ENCODE measurements at places on chromosomes 7 and 10.
A peak's percentile ranks its signal among the peaks of the same experiment; 100 is the strongest.

- no peak for DNase-seq
Measured at GRCh38 chr7:48078470-48078869, 10.6 kb upstream of the UPP1 start.

DNA sequence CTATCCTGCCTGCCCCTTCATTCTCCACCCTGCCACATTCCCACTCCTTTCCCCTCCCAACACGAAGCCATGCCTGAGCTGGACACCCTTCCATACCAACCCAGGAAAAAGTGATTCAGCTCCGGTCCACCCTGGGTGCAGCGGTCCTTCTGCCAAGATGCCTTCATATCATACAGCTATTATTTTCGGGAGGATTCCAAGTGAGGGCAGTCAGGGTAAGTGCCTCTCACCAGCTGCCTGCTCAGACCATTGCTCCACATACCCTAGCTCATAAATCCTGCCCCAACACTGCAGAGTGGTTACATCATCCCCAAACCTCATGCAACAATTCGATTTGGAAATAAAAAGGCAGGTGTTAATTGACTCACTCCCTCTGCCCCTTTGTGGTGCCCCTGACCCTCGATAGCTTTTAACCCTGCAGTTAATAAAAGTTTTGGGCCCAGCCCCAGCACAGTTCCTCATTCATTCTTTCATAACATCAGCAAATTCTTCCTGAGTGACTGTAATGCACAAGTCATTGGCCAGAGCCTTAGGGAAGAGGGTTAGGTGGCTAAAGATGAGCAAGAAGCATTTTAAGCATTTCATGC, 42.6 kb downstream of the ZNF503 start:
- DNase-seq, result no peak

DNA sequence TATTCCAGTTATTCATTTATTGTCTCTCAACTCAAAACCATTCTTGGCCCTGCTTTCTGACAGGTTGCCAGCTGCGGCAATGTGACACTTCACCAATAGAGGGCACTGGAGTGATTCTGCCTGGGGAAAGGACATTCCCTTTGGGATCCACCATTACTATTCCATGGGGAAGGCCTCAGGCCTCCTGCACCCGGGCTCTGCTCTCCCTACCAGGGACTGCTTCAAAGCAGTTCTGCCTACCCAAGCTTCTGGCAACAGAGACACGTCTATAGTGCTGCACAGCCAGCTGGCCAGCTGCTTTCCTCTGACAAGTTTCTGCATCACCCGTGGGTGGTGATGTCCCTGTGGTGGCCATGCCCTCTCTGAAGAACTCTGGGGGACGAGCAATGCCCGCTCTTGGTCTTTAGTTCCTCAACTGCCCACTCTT, 163.8 kb downstream of the ELMO1 start:
- DNase-seq, result peak; percentile 81

GRCh38 chr7:48962821-48963505, 38.6 kb downstream of the CDC14C start:
- DNase-seq, result no peak

DNA sequence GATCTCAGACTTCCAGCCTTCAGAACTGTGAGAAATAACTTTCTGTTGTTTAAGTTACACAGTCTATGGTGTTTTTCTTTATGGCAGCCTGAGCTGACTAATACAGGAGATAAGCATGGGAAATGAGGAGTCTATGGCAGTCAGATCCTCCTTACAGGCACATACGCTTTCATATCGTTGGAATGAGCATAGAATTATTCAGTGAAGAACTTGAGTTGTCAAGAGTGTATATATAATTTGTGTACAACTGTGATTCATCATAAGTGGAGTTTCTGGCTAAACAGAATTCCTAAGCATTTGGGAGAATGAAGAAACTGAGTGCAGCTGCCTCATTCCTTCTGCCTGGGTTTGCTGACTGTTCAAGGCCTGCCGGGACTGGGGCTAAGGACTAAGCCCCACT, 516.7 kb downstream of the ADRA2A start:
- no peak for DNase-seq

DNA sequence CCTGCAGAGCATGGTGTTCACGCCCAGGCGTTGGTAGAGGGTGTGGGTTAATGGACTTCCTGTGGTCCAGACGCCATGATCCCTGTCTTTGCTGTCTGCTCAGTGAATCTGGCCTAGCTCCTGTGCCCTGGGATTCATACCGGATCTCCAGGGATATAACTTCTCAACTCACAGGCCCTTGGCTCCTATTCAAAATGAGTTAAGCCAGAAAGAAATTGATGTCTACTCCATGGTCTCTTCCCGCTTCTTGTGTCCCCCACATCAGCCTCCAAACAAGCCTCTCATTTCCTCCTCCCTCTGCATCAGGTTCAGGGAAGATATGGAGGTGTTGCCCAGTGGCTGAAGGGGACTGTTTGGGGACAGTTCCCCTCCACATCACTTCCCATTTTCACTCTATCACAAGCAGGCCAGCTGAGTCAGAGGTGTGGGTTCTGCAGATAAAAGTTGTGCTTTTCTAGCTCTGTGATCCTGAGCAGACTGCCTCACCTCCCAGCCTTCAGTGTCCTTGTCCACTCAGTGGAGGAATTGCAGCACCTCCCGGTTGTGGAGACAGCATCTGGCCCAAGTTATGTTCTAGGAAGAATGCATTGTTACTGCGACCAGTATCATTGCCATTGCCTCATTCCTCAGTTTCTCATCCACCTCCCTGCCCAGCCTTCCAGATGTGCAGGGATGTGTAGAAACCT, 22.5 kb downstream of the AKR1E2 start:
- DNase-seq, result no peak

DNA sequence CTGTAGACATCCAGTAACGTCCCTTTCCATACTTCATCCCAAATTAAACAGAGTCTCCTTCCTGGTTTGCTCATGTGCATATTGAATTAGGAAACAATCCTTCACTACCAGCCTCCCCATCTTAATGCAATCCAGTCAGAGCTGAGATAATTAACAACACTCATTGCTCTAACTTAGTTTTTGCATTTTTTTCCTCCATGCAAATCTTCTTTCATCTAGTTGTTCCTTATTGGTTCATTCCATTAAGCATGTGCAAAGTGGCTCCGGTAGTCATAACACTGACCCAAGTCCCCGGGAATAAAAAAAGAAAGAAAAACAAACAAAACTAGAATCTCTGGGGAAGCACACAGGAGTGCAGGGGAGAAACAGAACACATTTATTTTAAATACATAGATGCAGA, 1176.1 kb downstream of the GATA3 start:
- no peak for DNase-seq

- DNase-seq, result no peak
Measured at GRCh38 chr10:130982802-130983201, 328.7 kb downstream of the TCERG1L start.

DNA sequence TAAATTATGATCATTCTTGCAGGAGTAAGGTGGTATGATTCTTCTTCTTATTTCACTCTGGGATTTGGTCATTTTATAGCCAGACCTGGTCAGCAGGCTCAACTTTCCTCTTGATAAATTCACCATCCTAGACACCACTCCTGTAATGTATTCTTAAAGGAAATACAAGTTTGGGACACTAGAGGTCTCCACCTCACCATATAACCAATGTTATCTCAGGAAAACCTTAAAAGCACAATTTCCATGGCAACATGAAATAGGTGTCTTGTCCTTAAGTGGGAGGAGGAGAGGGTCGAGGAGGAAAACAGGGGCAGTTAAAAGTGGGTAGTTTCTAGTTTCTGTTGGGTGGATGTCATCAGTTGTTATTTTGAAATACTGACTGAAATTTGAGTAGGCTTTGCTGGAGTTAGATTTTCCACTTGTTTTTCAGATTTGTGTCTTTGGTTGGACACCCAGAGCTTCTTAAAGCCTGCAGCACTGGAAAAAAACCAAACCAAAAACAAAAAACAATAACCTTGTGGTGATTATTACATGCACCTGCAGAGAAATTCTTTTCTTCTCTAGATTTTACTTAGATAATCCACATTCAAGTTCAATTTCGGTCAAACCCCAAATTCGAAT, 163.1 kb downstream of the PRKCQ start:
- peak; percentile 55 for DNase-seq

GRCh38 chr7:79055722-79056415, 397.6 kb downstream of the MAGI2 start:
- DNase-seq, result no peak

- no peak for DNase-seq
Measured at GRCh38 chr10:100927266-100927665, 14.5 kb downstream of the SLF2 start.

DNA sequence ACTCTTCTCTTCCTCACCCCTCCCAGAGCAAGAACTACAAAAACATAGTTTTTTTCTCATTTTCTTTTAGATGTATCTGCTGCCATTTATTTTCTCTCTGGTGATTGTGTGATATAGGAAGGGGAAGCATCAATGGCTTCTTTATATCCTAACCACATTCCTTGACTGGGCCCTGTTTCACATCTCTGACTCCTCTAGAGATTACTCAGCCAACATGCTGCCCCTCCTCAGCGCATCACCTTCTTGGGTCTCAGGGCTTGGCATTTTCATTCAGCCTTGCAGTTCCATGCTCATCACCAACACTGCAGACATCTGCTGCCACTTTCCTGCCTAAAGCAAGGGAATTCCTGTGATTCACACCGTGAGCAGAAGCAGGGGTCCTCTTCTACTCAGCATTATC, 705.5 kb downstream of the AUTS2 start:
- DNase-seq, result no peak

DNA sequence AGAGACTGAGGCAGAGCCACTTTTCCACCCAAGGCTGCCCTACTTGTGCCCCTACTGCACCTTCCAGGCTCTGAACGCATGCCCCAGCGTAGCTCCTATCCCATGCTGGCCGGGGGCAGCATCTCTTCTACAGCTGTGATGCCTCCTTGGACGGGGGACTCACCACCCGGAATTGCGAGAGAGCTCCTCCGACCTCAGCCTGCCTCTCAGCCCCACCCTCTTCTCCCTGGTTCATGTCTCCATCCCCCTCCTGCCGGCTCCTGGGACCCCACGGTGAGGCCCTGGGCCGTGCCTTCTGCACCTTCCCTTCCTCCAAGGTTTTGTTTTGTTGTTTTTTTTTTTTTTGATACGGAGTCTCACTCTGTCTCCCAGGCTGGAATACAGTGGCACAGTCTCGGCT, 112.4 kb downstream of the MICALL2 start:
- DNase-seq, result no peak

DNA sequence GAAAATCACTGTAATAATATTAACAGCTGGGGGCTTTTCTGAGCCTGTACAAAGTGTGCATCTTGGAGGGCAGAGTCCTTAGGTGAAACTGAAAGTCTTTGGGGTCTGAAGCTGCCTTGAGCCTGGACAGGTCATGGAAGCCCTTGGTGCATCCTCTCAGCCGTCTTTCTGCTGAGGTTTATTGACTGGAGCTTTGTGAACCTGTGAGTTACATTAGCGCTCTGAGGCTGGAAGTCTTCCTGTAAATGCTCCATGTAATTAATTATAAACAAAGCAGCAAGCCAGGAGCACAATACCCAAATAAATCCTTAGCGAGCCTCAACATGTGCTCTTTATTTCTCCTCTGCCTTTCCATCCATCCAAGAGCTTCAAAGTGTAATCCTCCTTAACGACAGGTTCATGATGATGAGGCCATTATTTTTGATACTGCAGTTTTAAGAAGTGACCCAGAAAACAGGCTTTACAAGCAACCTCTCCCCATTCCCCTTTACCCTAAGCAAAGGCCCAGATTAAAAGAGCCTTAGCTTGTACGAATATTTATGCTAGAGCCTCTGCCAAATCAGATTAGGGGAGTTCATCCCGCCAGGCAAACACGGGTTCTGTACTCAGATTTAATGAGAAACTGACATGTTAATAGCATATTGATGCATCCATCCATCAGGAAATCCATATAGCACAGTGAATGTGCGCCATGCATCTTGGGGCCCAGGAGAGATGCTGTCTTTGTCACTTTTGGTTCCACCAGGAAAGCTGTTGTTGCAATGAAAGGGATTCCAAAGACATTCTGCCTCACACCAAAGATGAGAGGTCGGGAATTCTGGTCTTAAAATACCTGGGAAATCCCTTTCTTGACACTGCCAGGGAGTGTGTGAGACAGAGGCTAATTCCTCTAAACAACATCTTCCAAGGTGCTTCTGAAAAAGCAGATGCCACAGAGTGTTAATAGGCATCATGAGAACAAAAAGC, 118.1 kb downstream of the ANLN start:
- DNase-seq, result no peak

GRCh38 chr10:102527546-102527945, 23.8 kb downstream of the SUFU start:
- DNase-seq, result no peak

DNA sequence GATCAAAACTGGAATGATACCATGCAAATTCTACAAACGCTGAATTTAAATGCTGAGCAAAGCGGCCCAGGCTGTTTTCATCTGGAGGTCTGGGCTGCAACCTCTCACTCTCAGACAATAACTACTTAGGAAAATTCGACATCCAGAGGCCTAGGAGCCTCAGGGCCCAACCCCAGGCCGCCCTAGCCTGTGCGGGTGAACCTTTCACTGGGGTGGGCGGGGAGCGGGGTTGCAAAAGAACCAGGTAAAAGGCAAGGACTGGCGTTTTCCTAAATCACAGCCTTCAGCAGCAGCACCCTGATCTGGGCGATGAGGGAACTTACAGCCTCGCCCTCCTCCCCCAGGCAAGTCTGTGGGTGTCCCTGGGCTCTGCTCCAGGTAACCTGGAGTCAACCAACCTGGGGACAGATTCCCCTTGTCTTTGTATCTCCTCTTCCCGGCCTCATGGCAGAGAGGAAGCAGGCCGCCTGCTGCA, 33.4 kb downstream of the CALML5 start:
- DNase-seq, result no peak

GRCh38 chr7:33806298-33807154, 98.8 kb upstream of the BMPER start:
- no peak for DNase-seq

- DNase-seq, result no peak
Measured at GRCh38 chr10:118412932-118413331, 70.8 kb upstream of the FAM204A start.

Data from putamen (tissue), 1 donor.